ENCODE measurements at places on chromosomes 12 and 14.

GRCh38 chr12:42372154-42372791, 46.3 kb downstream of the PPHLN1 start:
- DNase-seq: peak; percentile 63

DNA sequence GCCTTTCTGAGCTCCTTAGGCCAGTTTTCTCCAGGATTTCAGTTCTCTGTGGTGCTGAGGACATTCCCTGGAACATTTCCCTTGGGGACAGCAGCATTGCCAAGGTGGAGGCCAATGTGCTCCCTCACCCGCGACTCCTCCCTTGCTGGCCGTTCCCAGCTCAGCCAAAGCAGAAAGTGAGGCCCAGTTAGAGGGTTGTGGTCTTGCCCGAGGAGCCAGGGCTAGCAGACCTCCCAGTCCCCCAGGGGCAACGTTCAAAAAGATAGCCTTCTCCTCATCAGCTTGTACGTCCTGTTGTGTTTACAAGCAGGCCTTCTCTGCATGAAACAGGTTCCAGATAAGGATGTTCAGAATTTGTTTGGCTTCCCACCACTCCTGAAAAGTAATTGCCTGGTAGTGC, 78.4 kb downstream of the SSPN start:
- DNase-seq: no peak

GRCh38 chr12:13530966-13531365, 334.4 kb downstream of the EMP1 start:
- no peak for DNase-seq

GRCh38 chr14:69554500-69554899, 20.2 kb downstream of the CCDC177 start:
- no peak for DNase-seq

DNA sequence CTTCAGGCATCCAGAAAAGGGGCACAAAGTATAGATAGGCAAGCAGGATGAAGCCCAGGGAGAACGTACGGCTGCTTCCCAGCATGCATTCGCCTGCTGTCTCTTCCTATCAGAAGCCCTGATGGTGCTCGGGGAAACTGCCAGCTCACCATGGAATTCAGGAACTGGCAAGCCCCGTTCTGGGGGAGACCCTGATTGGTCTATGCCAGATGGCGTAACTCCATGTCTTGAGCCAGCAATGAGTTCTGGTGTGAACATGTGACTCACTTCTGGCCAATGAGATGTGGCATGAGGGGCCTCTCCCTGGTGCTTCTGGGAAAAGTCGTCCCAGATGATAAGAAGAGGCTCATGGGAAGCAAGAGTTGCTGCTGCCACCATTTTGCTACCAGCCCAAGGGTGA, 270.8 kb downstream of the BCL11B start:
- DNase-seq: no peak

DNA sequence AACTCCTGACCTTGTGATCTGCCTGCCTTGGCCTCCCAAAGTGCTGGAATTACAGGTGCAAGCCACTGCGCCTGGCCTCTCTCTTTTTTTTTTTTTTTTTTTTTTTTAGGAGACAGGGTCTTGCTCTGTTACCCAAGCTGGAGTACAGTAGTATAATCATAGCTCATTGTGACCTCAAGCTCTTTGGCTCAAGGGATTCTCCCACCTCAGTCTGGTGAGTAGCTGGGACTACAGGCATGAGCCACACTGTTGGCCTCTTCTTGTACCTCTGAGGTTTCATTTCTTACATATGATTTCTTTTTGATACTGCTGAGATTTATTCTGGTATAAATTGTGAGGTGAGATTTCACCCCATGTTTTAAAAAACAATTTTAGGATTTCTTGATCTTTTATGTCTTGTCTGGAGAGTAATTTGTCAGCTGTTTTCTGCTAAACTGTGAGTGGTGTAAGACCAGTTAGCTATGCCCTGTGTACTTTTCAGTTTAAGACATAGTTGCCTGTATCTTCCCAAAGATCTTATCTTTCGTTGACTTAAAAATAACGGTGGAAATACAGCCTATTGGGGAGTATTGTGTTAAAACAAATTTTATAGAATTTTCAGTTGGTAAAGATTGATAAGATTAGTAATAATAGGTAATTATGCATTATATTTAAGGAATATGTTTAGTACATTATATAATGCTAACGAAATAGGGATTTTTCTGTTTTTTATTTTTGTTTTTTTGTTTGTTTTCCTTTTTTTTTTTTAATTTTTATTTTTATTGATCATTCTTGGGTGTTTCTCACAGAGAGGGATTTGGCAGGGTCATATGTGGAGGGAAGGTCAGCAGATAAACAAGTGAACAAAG, 31.7 kb downstream of the WDR20 start:
- no peak for DNase-seq

GRCh38 chr12:52310622-52311284, 10.4 kb downstream of the KRT83 start:
- DNase-seq: no peak

- no peak for DNase-seq
Measured at GRCh38 chr12:48770756-48771155, 18.1 kb downstream of the ADCY6 start.

DNA sequence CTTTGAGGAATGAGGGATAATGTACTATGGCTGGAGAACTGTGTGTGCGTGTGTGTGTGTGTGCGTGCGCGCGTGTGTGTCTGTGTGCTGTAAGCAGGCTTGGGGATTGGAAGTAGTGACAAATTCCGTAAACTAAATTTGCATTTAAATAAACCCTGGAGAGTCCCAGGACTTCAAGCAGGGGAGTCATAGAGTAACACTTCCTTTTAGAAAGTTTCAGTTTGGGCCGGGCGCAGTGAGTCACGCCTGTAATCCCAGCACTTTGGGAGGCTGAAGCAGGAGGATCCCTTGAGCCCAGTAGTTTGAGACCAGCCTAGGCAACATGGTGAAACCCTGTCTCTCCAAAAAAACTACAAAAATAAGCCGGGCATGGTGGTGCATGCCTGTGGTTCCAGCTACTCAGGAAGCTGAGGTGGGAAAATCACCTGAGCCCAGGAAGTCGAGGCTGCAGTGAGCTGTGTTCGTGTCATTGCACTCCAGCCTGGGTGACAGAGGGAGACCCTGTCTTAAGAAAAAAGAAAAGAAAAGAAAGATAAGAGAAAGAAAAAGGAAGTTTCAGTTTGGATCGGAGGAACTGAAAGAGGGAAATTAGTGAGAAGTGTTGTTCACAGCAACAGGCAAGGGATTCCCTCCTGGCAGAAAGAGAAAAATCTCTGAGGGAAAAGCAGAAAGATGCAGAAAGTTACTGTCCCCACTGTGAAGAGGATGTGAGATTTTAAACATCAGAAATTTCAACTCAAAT, 222.7 kb upstream of the SOX5 start:
- no peak for DNase-seq

DNA sequence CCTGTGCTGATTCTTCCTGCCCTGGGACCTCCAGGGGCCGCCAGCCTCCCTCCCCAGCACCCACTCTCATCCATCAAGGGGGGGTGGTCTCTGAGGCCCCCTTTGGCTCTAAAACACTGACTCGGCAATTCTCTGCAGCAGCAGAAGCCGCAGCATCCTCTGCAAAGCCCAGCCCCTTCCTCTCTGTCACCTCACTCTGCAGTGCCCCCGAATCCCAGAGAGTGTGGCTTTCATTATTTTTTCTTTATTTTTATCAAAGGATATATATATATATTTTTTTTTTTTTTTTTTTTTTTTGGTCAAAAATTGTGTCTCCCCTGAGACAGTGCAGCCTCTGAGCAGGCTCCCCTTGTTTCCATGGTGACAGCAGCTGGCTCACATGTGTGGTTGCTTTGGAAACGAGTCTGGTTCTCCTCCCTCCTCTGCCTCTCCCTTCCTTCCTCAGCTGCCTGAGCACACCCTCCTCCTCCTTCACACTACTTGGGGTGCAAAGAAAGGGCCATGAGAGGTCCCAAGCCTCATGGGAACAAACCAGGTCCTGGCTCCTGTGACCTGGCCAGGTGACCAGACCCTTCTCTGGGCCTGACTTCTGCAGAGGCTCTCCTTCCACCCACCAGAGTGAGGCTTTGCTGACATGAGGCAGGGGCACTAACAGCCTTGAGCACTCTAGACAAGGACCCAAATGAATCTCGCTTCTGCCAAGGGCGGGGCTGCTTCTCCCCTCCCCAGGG, 100.5 kb downstream of the LRRC74A start:
- DNase-seq: no peak

DNA sequence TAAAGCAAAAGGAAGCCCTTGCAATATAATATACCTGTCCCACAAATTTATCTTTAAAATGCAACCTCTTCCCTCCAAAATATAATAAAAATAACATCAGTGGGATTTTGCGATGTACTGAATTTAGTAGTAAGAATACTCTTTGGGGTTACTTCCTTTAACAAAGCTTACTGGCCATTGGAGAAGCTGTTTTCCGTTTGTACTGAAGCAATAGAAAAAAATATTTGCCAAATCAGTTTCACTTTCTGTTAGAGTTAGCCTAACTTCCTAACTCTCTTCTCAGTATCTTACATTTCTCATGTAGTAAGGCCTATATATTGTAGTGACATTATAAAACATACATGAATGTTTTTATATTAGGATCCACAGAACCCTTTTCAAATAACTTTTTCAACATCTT, 3.7 kb downstream of the MAX start:
- DNase-seq: no peak

GRCh38 chr14:101475456-101476257, 85.6 kb upstream of the DIO3 start:
- no peak for DNase-seq

DNA sequence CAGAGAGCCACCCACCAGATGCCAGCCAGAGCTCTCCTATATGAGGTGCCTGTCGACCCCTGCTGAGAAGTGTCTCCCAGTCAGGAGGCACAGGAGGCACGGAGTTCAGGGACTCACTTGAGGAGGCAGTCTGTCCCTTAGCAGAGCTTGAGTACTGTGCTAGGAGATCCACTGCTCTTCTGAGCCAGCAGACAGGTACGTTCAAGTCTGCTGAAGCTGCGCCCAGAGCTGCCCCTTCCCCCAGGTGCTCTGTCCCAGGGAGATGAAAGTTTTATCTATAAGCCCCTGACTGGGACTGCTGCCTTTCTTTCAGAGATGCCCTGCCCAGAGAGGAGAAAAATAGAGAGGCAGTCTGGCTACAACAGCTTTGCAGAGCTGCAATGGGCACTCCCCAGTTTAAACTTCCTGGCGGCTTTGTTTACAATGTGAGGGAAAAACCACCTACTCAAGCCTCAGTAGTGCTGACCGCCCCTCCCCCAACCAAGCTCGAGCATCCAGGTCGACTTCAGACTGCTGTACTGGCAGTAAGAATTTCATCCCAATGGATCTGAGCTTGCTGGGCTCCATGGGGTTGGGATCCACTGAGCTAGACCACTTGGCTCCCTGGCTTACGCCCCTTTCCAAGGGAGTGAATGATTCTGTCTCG, 146.7 kb upstream of the USP15 start:
- DNase-seq: no peak

GRCh38 chr12:115412831-115413230, 728.9 kb upstream of the TBX3 start:
- no peak for DNase-seq

GRCh38 chr12:107442326-107442987, 243.1 kb upstream of the PWP1 start:
- DNase-seq: no peak

DNA sequence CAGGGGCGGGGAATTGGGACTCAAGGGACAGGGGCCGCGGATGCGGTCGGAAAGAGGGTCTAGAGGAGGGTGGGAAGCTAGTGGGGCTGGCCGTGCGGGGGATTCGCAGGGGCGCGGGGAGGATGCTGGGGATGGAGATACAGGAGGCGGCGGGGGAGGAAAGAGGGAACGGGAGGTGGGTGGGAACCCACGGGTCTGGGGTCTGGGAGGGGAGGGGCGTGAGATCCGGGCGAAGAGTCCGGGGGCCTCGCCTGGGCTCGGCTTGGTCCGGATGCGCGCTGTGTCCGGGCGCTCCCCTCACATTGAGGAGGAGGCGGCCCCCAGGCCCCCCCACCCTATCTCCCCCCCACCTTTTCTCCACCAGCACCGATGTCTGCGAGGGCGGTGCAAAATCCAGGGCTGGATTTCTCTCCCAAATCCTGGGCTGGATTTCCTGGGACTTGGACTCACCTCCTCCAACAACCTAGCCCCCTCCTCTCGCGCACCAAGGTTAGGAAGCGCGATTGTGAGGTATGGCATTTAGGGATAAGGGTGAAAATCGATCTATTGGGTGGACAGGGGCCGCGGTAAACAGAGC, at the start of gene AGAP2:
AGAP2 (minus strand) TSS at position 82 of the 577 bp plus-strand sequence. CDS start 496 bp downstream, outside the sequence.
- DNase-seq: peak; percentile 35

GRCh38 chr12:130084359-130084758, 77.9 kb upstream of the FZD10 start:
- no peak for DNase-seq

- no peak for DNase-seq
Measured at GRCh38 chr14:20750194-20750593, 4.5 kb downstream of the EDDM3A start.

DNA sequence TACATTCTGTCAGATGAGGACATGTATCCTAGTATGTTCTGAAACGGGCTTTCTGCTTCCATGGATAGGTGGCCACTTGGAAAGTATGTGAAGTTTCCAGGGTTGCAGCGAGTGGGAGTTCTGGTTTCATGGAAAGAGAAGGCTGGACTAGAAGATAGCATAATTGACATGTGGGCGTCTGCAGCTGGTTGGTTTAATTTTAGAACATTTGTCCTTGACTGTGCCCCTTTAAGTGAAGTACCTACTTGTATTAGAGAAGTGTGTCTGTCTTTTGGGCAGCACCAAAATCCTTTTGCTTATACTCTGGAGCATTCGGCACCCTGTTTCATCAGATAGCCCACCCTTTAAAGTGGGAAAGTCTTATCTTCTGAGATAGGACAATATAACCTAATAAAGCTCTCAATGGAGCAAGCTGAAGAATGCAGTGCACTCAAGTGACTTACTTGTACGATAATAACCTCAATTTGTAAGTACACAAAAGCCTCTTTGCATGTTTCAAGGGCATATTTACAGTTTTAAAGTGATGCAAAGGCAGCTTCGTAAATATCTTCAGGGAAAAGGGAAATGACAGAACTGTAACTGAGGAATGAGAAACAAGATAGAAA, 35.2 kb downstream of the NTN4 start:
- DNase-seq: no peak
